ENCODE measurements at places on chromosomes 4 and X. TPM values are rescaled to one million over a fixed set of nuclear protein-coding genes. Genes with fewer than 3 reads are reported as not detected.

The CT45A10 gene
- not detected for total RNA-seq

- no peak for DNase-seq
Observed at GRCh38 chr4:74794382-74795010, at the start of gene BTC. Gene BTC (minus strand): TSS chr4:74794523. CDS start chr4:74794325, 198 bp downstream.

DNA sequence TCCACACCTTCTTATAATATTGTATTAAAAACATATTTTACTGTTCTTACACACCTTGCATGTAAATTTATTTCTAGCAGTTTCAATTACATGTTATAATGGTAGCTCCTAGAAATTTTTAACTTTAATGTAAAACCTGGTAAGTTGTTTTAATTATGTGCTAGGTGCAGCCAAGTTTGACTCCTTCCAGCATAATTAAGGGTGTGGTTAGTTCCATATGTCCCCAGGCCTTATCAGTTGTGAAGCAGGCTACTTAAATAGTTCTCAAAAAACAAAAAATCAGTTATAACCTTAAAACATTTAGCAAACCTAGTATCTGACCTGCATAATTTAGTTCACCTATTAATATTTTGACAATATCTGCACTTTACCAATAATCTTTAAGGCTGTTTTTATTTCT is 26.9 kb upstream of the PASD1 start:
- DNase-seq: no peak

- DNase-seq: no peak
Observed at GRCh38 chr4:7659429-7660175, 224.9 kb upstream of the PSAPL1 start.

DNA sequence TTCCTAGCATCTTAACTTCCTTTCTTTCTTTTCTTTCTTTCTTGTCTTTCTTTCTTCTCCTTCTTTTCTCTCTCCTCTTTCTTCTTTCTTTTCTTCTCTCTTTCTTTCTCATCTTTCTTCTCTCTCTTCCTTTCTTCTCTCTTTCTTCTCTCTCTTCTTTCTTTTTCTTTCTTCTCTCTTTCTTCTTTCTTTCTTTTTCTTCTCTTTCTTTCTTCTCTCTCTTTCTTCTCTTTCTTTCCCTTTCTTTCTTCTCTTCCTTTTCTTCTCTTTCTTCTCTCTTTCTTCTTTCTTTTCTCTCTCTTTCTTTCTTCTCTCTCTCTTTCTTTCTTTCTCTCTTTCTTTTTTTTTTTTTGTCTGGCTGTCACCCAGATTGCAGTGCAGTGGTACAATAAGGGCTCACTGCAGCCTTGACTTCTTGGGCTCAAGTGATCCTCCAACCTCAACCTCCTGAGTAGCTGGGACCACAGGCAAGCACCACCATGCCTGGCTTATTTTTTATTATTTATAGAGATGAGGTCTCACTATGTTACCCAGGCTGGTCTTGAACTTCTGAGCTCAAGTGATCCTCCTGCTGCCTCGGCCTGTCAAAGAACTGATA is 17.5 kb downstream of the NMU start:
- no peak for DNase-seq

DNA sequence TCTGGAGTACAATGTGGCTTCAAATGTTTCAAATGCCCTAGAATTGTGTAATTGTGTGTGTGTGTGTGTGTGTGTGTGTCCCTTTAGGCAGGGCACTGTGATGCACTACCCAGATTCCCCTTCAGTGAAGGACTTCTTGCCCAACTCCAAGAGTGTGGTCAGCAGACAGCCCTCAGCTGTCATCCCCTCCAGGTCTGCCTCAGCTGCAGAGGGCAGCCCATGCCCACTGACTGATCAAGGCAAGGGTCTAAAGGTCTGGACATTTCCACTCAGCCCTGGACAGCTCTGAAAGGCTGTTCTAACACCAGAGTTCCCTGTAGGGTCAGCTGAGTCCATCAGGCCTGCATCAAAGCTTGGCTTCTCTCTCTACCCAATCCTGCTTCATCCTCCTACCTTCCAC is 83.9 kb upstream of the USP9X start:
- DNase-seq: no peak

DNA sequence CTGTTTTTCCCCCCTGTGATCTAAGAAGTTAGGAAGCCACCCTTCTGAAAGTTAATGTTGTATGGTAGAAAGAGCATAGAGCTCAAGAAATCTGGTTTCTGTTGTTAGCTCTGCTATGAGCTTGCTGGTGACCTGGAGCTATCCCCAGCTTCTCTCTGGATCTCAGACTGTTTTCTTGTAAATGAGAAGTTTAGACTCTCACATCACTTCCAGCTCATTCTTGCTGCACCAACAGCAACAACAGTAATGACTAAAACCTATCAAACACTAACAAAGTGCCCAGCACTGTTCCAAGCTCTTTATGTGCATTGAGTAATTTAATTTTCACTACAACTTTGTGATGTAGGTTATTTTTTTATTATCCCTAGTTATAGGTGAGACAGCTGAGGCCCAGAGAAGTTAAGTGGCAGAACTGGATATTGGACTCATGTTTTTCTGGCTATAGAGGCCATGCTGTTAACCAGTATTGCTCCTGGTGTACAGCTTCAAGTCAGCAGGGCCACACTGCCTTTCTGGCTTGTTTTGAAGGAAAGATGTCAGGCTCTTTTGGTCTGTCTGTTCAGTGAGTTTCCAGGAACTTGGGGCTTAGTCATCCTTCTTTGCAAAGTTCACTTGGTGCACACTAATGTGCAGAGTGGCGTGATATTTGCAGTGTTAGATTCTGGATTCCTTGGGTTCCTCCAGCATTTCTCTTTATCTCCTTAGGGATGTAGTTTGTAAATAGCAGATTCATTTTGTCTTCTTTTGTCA is 27.8 kb upstream of the TMEM164 start:
- no peak for DNase-seq

All from liver (tissue), 10 donors.